ENCODE measurements at places on chromosomes 3 and 15.
A peak's percentile ranks its signal among the peaks of the same experiment; 100 is the strongest.

GRCh38 chr3:181941250-181941649, 229.5 kb downstream of the SOX2 start:
- no peak for DNase-seq

DNA sequence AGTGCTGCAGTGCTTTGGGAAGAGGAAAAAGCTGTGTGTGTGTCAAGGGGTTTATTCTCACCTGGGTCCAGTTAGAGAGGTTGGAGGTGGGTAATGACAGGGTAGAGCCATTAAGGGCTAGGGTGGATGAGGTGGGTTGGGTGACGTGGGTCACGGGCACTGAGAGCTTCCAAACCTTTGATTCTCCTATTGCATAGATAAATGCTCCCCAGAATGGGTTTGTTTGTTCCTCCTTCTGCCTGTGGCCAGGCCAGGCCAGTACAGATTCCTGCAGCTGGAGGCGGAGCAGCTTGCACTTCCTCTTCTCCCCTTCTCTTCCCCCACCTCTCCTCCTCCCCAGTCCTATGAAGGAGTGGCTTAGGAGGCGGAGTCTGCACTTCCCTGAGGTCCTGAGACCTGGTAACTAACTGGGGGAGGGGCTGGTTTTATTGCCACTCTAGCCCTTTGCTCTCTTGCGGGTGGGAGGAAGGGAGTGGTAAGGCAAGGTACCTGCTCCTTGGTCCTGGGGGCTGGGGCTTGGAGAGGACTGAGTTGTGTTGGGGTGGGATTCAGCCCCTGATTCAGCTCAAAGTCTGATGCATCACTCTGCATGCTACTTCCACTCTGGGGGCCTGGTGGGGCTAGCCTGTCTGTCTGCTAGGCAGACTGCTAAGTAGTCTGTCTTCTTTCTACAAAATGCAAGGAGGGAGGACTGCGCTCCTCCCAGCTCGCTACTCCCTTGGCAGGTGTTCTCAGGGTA, 3.5 kb downstream of the SPINT1 start:
- peak; percentile 17 for DNase-seq

DNA sequence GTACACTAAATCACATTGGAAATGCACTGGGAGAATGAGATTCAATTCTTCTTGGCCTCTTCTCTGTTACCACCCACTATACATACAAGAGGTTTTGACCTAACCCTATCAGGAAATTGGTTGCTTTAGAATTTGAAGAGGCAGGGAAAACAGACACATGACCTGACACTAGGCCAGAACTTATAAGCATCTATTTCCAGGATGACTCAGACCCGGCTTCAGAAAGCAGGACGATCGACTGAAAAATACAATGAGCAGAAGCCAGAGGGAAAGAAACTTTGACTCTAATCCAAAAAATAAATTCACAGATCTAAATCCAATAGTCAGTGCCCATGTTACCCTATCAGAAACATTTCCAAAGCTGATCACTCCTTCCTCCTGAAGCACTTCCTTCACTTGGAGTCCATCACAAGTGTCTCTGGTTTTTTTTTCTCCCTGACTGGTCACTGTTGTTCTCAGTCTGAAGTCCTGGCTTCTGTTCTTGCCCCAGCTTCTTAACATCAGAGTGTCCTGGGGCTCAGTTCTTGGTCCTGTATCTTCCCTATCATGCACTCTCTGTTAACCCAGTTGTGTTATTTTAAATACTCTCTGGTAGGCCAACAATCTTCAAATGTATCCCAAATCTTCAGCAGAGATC, 133.6 kb downstream of the P2RY1 start:
- DNase-seq: no peak

- DNase-seq: no peak
Observed at GRCh38 chr3:155946178-155946577, 75.7 kb downstream of the GMPS start.

GRCh38 chr15:57436166-57436565, 59.9 kb downstream of the CGNL1 start:
- DNase-seq: no peak

GRCh38 chr3:61820306-61820992, 259.1 kb downstream of the PTPRG start:
- no peak for DNase-seq

GRCh38 chr3:13670292-13670691, 121.4 kb downstream of the FBLN2 start:
- DNase-seq: no peak

- no peak for DNase-seq
Observed at GRCh38 chr15:89799918-89800498, 14.6 kb downstream of the ANPEP start.

GRCh38 chr15:91704343-91704742, 149.2 kb upstream of the SLCO3A1 start:
- no peak for DNase-seq

DNA sequence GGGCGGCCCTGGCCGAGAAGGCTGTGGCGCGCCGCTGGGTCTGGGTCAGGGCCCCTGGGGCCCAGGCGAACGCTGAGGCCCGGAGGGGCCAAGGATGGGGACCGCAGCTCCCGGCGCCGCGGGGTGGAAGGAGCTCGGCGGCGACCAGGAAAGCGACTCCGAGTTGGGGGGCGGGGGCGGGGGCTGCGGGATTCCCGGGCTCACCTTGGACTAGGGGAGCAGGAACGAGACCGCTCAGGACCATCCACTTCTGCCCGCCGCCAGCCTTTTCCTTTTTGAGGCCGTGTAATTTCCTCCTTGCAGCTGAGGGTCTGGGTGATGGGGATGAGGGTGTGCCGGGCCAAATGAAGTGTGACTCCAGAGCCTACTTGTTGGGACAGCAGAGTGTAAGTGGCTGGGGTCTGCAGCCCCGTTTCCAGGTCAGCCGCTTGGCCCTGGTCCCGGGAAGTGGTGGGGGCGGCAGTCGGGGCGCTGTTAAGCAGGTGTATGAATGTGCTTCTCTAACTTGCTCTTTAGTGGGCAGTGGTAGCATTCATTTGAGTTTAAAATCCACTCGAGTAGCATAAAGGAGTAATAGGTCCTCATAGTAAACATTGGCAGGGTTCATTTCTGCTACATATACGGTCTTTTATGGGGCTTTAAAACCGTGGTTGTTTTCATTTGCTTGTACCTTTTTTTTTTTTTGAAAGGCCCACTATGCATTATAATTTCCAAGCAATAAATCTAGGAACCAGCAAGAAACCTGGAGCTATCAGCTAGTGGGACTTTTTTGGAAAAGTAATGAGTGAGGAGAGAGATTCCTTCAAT, 717 bp downstream of the PXK start:
- peak; percentile 37 for DNase-seq

DNA sequence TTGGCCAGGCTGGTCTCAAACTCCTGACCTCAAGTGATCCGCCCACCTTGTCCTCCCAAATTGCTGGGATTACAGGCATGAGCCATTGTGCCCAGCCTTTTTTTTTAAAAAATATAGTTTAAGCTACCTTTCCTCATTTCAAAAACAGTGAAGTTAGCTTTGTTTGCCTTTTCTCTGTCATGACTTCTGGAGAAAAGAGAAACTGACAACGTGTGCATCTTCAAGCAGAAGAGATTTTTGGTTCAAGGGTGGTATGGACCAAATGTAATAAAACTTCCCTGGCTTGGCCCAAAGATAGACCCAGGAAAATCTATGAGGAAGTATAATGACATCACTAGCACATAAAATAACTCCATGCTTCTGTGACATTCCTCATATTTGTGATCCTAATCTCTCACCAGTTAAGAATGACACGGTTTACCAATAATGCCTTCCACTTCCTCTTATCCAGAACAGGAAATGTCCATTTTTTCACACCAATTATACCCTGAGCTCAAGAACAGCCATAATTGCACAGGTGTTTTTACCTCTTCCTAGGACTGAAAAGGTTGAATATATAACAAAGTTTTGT, 781.2 kb upstream of the NR2F2 start:
- no peak for DNase-seq

DNA sequence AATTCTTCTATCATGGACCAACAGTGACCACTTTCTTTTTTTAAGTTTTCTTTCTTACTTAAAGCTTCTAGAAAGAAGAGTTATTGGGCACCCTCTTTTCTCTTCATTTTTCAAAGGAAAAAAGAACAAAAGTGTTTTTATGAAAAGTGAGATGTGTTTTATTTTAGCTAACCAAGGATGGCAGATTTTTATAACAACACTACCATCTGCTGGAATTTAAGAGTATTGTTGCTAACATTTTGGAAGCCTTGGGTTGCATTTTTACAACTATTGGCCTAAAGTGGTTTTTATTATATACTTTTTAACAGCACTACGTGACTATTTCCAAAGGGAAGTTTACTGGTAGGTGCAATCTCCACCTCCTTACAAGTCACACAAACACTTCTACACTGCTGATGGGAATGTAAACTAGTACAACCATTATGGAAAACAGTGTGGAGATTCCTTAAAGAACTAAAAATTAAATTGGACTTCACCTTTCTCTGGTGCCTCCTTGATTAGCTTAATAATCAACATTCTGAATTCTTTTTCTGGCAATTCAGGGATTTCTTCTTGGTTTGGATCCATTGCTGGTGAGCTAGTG, 237.7 kb upstream of the AGTR1 start:
- DNase-seq: no peak

GRCh38 chr3:64426551-64426950, 201.3 kb upstream of the PRICKLE2 start:
- no peak for DNase-seq

- no peak for DNase-seq
Observed at GRCh38 chr3:193865339-193865738, 270.6 kb upstream of the HES1 start.

GRCh38 chr15:59723687-59724346, 34.7 kb upstream of the BNIP2 start:
- no peak for DNase-seq

DNA sequence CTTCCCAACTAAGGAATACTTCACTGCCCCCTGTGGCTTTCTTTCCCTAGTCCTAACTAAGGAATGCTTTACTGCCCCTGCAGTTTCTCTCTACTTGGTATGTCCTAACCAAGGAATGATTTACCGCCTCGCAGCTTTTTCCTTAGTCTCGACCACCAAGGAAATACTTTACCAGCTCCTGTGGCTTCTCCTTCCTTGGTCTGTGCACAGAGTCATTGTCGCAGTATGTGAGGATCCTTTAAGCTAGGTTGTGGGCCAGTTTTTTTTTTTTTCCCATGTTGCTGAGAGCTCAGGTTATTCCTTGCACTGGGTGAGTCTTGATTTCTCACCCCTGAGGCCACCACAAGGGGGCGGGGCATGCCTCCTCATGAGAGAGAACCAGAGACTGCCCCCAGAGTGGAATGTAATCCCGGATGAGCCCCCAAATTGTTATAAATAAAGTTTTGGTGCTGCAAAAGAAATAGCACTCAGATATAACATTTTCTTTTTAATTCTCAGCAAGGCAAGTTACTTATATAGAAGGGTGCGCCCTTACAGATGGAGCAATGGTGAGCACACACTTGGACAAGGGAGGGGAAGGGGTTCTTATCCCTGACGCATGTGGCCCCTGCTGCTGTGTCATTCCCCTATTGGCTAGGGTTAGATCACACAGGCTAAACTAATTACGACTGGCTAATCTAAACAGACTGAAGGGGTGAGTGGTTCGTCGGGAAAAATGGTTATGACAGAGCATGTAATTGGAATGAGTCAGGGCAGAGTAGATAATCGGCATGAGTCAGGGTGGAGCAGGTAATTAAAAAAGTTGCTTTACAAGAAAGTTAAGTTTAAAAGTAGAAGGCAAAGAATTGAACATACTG, 27.0 kb downstream of the NDUFB4 start:
- no peak for DNase-seq

DNA sequence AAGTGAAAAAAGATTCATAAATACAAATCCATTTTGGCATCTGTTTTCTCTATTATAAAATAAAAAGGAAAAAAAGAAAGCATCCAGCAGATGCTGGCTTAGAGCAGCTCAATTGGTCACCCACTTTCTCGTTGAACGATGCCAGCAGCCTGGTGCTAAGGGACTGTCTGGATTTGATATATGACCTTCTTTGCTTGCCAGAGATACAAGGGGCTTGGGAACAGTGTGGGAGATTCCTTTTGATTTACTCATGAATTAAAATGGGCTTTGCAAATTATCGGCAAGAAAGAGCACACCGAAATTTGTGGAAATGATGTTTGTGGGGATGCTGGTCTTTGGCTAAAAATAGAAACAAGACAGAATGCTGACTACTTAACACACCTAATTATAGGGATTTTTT, 210.3 kb upstream of the STT3B start:
- DNase-seq: no peak

GRCh38 chr3:69326855-69327300, 59.0 kb downstream of the FRMD4B start:
- DNase-seq: no peak

GRCh38 chr3:933326-933725, 159.5 kb upstream of the CNTN6 start:
- DNase-seq: no peak

DNA sequence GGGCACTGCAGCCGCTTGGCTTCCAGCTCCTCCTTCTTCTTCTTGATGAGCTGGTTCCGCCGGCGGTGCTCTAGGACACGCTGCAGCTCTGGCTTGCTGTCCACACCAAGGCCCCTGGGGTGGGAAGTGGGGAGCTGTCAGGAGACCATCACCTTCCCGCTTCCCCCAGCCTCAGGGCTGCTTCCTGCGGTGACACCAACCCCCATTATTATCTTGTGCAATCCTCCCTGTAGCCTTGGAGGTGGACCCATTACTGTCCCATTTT, 10.0 kb downstream of the FAM107A start:
- no peak for DNase-seq

- peak; percentile 7 for DNase-seq
Observed at GRCh38 chr3:111338059-111338698, 203.8 kb upstream of the CD96 start.

GRCh38 chr15:67735896-67736295, 89.4 kb upstream of the SKOR1 start:
- no peak for DNase-seq

- no peak for DNase-seq
Observed at GRCh38 chr3:35617370-35617769, 22.0 kb upstream of the ARPP21 start.

DNA sequence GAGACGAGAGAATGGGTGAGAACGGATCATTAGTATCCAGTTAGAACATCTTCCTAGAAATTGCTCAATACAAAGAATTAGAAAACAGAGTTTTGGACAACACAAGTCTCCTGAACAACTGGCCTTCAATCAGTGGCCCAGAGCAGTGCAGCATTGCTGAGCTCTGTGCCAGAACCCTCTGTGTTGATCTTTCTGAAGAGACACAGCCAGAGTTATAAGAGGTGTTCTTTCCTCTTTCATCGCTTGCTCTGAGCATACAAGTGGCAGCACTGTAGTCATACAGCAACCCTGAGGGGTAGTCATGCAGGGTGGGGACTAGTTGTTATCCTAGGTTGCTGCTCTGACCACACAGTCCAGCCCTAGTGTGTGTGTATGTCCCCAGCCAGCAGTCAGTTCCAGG, 4.0 kb downstream of the KNSTRN start:
- DNase-seq: no peak
